ENCODE measurements at places on chromosomes 7 and 10. TPM values are rescaled to one million over a fixed set of nuclear protein-coding genes. Genes with fewer than 3 reads are reported as not detected.

ENKUR gene
- not detected for total RNA-seq

WEE2 gene
- total RNA-seq: not detected

C10orf67 gene
- 0.14 TPM for total RNA-seq

FGFBP3 gene
- total RNA-seq: 1.2 TPM

SPOCK2 gene
- total RNA-seq: 0.41 TPM

AGAP4 gene
- total RNA-seq: 2.7 TPM

MYL10 gene
- total RNA-seq: not detected

GIMAP4 gene
- total RNA-seq: not detected

GPR26 gene
- not detected for total RNA-seq

SPAM1 gene
- not detected for total RNA-seq

All from Caki2 (cell line).